Uterus (tissue), 4 donors: ENCODE measurements at places on chromosomes 1 and 21. TPM values are rescaled to one million over a fixed set of nuclear protein-coding genes. Genes with fewer than 3 reads are reported as not detected.

DNA sequence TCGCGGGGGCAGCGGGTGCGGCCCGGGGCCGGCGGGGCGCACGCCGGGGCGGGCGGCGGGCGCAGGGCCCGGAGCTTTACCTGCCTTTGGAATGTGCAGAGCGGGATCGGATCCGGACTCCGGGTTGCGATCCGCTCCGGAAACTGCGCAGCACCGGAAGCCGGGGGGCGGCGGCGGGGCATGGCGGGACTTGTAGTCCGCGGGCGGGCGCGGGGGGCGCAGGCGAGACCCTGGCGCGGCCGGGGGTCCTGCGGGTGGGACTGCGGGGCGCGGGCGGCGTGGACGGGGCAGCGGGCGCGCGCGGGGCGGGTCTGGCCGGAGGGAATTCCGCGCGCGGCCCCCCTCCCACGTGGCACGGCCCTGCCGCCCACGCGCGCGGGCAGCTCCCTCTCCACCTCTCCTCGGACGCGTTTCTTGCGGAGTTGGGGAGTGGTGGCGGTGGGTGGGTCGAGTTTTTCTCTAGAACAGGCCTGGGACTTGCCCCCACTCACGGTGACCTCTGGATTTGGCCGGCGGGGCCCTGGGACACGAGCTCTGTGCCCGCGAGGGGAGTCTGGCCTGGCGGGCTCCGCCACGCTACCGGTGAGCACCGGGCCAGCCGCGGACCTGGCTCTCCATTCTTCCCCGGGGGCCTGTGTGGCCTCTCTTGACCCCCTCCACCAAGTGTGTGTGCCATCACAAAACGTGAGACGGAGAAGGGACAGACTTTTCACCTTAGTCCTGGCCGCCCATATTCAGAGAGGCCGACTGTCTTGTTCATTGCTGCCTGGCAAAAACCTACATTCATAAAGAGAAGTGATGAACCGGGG is at the start of gene PRDM15:
TSS of gene PRDM15 (minus strand) at position 155 of the 809 bp plus-strand sequence. CDS start 18,981 bp downstream, outside the sequence.
- DNase-seq, result peak; percentile 80
- H3K4me3 ChIP-seq, result peak within 1 kb of the TSS; percentile 72
- H3K27me3 ChIP-seq, result no peaks in the 10 kb centered on the region
- no peaks in the 10 kb centered on the region for H3K36me3 ChIP-seq
- H3K4me1 ChIP-seq, result no peaks in the 10 kb centered on the region

Gene DISP1
- 17.4 TPM for total RNA-seq

DNA sequence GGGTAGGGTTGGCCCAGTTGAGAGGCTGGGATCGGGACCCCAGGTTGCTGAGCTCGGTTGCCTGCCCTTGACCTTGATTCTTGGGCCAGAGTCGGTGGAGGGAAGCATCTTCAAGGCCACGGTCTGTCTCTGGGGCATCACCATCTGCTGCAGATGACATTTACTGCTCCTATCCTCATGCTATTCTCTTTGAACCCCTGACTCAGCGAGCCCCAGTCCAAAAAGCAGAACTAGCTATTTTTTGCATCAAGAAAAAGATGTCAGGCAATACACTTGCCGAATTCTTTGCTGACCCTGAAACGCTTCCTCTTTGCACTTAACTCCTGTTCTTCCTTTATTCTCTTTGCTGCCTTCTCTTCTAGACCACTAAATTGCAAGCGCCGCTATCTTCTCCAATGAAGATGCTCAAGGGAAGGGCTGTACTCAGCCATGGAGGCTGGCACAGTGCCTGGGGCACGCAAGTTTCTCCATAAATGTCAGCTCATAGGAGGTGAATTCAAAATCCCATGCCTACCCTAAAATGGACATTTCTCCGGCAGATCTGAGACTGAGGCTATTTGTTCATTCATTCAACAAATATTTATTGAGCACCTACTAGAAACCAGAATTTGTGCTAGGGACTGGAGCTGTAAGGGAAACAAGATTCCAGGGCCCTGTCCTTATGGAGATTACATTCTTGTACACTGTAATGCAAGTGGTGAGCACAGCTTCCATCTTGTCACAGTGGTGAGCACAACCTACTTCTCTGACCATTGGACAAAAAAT is 20.5 kb upstream of the CAPZB start:
- H3K27me3 ChIP-seq, result no peaks in the 10 kb centered on the region
- peak overlapping the region; percentile 86 for H3K27ac ChIP-seq
- peak; percentile 40 for DNase-seq
- H3K4me1 ChIP-seq, result peaks cover 3% of the 10 kb centered on the region
- no peak overlapping the region for H3K4me3 ChIP-seq

- no peaks in the 10 kb centered on the region for H3K27me3 ChIP-seq
- no peak for DNase-seq
- H3K27ac ChIP-seq, result no peak overlapping the region
- H3K4me1 ChIP-seq, result peaks cover 10% of the 10 kb centered on the region
- H3K4me3 ChIP-seq, result no peak overlapping the region
- H3K36me3 ChIP-seq, result no peaks in the 10 kb centered on the region
Measured at GRCh38 chr1:154414606-154415005, 9.5 kb downstream of the IL6R start.

GRCh38 chr1:40476924-40477677 is at the start of gene ZFP69:
ZFP69 (plus strand) TSS chr1:40477290; CDS start chr1:40479362, 2,072 bp downstream.
- no peaks in the 10 kb centered on the region for H3K27me3 ChIP-seq
- peak within 1 kb of the TSS; percentile 64 for H3K27ac ChIP-seq
- no peaks in the 10 kb centered on the region for H3K4me1 ChIP-seq
- H3K36me3 ChIP-seq, result no peaks in the 10 kb centered on the region
- peak; percentile 37 for DNase-seq

Gene MEX3A
- total RNA-seq, result 13.3 TPM

- no peak overlapping the region for H3K4me3 ChIP-seq
- no peaks in the 10 kb centered on the region for H3K36me3 ChIP-seq
- no peaks in the 10 kb centered on the region for H3K4me1 ChIP-seq
- H3K27ac ChIP-seq, result no peak overlapping the region
Measured at GRCh38 chr1:31127266-31127665, 61.7 kb upstream of the PUM1 start.

Gene RXFP4
- total RNA-seq, result not detected

Gene LMOD1
- 191 TPM for total RNA-seq

GRCh38 chr1:205922314-205922713 is 20.9 kb downstream of the SLC26A9 start:
- DNase-seq, result no peak
- H3K27me3 ChIP-seq, result no peaks in the 10 kb centered on the region
- H3K27ac ChIP-seq, result no peak overlapping the region
- no peaks in the 10 kb centered on the region for H3K36me3 ChIP-seq
- no peaks in the 10 kb centered on the region for H3K4me1 ChIP-seq

DNA sequence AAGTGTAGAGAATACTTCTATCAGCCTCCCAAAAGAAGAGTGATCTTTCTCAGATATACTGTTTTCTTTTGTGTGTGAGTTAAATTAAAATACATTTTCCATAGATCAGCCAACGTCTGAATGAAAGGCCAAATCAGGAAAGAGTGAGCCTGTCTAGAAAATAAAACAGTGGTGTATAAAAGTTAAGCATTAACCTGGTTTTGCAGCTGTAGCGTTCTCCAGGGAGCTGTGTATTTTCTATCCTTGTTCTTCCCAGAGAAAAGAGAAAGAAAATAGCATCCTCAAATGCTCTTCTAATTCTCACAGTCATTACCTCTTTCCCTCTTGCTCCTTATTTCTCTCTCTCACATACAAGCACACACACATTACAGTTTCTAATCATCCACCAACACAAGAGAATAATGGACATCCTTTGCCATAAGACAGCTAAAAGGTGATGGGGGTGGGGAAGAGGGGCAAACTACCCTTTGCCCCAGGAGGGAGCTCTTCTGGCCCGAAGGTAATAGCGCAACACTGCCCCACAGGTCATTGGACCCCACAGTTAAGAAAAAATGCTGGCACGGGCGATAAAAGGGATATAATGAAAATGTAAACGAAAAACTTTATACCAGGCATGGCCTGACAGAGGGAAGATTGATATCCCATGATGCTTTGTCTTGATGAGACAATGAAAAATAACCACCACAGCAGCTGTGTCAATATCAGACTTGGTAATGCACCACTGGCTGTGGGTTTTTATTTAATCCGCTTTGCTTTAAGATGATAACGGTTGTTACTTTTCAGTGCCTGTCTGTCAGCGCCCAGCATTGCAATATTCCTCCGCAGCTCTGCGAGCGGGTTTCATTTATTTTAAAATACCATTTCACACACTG is 150.3 kb downstream of the NUF2 start:
- H3K4me3 ChIP-seq, result no peak overlapping the region
- no peaks in the 10 kb centered on the region for H3K36me3 ChIP-seq
- no peak for DNase-seq
- H3K27me3 ChIP-seq, result no peaks in the 10 kb centered on the region

DNA sequence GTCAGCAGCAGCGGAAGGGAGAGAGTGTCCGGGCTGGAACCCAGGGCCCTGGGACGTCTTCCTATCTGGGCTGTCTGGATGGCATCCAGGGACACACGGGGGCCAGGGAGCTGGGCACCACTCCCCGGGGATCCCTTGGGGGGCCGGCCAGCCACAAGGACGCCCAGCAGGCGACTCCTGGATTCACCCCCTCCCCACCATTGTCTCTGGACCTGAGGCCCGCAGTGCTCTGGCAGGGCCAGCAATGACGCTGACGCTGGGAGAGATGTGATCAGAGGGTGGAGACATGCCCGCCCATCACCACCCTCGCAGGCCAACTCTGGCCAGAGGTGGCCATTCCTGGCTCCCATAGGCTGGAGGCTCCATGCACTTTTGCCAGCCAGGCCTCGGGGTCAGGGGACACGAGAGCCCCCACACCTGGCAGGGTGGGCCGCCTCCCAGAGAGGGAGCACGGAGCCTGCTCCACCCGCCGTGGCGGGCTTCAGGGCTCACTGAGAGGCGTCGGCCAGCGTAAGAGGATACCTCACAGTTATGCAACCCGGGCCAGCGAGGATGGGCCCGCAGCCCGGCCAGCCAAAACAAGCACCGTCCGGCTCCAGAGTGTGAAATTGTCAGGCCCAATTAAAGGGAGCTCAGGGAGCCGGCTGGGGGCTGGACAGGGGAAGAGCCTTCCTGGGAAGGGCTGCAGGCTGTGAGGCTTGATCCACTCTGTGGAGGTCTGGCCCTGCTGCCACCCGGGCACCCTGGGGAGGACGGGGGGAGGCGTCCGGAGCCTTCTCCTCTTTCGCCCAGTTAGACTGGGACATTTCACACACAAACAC is 10.3 kb downstream of the ACTRT2 start:
- H3K27me3 ChIP-seq, result no peaks in the 10 kb centered on the region
- H3K4me3 ChIP-seq, result no peak overlapping the region
- no peak overlapping the region for H3K27ac ChIP-seq
- no peaks in the 10 kb centered on the region for H3K4me1 ChIP-seq
- DNase-seq, result no peak

Gene CFAP141
- total RNA-seq, result not detected

GRCh38 chr1:220733086-220733601 is 15.0 kb upstream of the MTARC2 start:
- H3K4me3 ChIP-seq, result no peak overlapping the region
- H3K27ac ChIP-seq, result peak overlapping the region; percentile 48
- peak; percentile 60 for DNase-seq

Gene ANKRD45
- not detected for total RNA-seq

GRCh38 chr1:175400766-175401165 is 208.2 kb upstream of the KIAA0040 start:
- H3K36me3 ChIP-seq, result no peaks in the 10 kb centered on the region
- no peak overlapping the region for H3K4me3 ChIP-seq
- no peaks in the 10 kb centered on the region for H3K4me1 ChIP-seq
- no peak for DNase-seq
- no peak overlapping the region for H3K27ac ChIP-seq

Gene DOP1B
- total RNA-seq, result 3.8 TPM

GRCh38 chr1:7482772-7483495 is 288.2 kb upstream of the VAMP3 start:
- H3K27ac ChIP-seq, result no peak overlapping the region
- DNase-seq, result no peak
- no peaks in the 10 kb centered on the region for H3K4me1 ChIP-seq
- no peaks in the 10 kb centered on the region for H3K27me3 ChIP-seq
- H3K36me3 ChIP-seq, result no peaks in the 10 kb centered on the region

DNA sequence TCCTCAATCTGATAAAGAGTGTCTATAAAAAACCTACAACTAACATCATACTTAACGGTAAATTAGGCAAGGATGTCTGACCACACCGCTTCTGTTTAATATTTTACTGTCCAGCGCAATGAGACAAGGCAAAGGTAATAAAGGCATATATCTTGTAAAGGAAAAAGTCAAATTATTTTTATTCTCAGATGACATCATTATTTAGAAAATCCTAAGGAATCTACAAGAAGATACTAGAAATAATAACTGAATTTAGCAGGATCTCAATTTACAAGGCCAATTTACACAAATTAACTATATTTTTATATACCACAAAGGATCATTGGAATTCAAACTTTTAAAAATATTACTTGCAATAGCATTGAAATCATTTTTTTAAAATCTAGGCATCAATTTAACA is 29.4 kb downstream of the GJA4 start:
- H3K36me3 ChIP-seq, result no peaks in the 10 kb centered on the region
- no peaks in the 10 kb centered on the region for H3K4me1 ChIP-seq
- H3K4me3 ChIP-seq, result no peak overlapping the region
- H3K27ac ChIP-seq, result no peak overlapping the region

DNA sequence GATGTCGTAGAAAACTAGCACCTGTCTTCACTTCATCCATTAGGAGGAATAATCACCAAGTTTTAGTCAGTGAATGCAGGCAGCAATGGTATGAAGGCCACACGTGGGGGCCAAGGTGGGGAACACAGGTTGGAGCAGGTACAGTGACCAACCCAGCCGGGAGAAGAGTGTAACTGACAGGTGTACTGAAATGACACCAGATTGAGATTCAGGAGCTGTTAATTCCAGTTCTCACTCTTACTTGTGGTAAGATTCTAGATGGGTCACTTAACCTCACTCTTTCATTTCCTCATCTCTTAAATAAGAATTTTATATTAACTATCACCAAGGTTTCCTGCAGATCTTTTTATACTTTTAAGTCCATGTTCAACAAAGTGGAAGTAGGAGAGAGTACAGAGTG is 206.2 kb upstream of the PTBP2 start:
- H3K4me3 ChIP-seq, result no peak overlapping the region
- H3K36me3 ChIP-seq, result no peaks in the 10 kb centered on the region
- no peak overlapping the region for H3K27ac ChIP-seq
- no peaks in the 10 kb centered on the region for H3K4me1 ChIP-seq
- no peaks in the 10 kb centered on the region for H3K27me3 ChIP-seq

DNA sequence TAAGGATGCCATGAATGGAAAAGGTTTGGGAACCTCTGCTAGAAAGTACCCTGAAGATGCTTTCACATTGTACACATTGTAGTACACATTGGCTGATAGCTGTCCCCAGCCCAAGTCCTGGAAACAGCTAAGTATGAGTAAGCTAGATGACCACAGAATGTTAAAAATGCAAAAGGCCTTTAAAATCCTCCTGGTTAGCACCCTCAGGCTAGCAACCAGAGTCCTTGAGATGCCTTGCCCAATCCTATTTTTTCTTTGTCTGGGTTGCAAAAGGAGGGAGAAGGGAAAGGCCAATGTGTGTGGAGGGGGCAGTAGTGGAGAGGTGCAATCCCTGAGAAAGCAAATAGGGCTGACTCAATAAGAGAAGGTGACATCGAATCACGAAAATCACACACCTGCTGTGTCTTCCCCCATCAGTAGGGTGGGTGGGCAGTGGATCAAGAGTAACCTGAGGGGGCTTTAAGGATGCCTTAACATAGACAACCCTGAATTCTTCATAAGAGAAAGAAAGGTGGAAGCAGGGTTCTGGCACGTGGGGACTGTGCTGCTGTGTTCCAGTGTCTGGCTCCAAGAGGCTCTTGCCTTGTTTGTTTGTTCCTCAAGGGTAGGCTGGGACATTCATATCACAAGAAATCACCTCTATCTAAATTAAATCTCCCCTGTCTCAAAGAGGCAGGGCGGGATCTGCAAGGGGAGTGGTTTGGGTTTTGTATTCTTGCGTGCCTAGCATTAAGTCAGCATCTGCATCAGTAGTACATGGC is 266.2 kb upstream of the PLXNA2 start:
- no peak overlapping the region for H3K27ac ChIP-seq
- no peak for DNase-seq
- no peaks in the 10 kb centered on the region for H3K27me3 ChIP-seq
